ENCODE measurements at places on chromosomes 3 and 15.

DNA sequence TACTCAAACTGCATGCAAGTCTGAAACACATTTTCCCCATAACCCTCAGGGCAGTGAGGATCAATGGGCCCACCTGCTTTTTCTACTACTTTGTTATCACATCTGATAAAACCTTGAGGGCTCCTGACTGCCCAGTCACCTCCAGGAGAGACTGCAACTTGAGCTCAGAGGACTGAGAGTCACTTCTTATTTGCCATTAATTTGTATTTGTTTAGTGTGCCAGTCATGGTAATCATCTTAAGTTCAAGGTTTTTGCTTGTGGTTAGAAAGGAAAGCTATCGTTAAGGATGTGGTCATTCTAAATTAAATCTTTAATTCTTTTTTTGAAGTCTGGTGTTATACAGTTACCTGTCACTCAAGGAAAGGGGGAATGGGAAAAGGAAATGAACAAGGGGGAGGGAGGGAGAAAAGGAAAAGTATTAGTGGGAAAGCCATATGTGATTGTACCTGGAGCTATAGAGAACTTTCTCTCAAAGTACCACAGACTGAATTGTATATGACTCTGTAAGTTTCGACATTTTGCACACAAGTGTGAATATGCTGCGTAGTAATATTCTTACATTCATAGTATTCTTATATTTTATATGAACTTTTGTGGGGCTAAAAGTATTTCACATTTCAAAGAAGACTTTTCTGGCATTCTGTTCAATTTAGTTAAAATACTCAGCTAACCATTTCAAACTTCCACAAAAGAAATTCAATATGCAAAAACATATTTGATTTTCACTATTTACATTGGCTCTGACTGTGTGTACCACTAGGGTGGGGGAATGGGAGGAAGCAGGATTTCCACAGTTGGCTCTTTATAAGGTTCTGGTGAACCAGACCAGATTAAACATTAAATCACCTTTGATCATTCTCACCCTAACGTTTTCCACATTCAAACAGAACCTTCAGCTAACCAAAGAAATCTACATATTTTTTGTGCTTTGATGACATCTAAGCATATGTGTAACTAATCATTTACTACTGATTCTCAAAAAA lies 166.5 kb upstream of the ATP11B start:
- no peak for DNase-seq

DNA sequence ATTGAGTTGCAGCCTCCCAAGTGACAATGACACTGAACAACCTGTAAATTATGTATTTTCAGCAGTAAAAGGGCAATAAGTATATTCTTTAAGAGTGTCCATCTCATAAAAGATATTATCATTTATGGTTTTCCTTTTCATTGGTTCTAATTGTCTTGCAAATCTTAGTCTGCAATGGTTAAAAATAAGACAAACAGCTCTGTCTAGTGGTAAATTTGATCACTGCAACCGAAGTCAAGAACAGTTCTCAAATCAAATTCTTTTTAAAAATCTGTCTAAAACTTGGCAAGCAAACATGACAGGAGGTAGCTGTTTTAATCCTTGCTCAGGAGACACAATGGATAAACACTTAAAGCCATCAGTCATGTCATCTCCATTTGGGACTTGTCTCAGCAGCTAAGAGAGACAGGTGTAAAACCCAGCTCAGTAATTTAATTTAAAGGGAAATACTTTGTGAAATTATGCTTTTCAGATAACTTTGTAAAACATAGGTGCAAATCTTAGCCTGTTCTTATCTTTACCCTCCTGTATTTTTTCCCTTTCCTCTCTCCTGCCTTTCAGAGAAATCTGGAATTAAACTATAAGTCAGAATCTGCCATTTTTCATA lies 150.3 kb upstream of the ARHGEF26 start:
- no peak for DNase-seq

DNA sequence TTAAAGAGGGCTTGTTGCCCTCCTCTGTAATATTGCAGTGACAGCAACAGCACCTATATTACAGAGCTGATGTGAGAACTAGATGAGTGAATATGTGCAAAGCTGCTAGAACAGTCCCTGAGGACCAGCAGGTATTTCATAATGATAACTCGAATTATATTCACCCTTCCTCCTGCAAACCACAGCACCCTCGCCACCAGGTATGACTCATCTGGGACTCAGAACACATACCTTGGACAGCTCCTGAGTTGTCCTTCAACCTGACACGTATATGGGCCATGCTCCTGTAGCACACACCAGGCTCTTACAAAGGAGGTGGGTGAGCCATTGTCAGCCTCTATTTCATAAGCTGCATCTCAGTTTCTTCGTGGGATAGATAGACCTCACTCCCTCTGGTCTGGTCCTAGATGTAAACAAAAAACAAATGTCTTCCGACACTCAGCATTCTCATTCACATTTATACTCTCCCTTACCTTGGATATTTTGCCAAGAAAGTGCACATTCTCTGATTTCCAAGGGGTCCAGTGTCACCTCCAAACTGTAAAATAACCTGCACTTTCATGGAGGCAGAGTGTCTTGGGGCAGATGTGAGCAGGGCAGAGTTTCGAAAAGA lies 124.5 kb downstream of the TLE3 start:
- DNase-seq = no peak

GRCh38 chr3:54988838-54989630 lies 61.2 kb upstream of the LRTM1 start:
- DNase-seq = no peak

GRCh38 chr15:39682366-39682765 lies 100.3 kb downstream of the FSIP1 start:
- DNase-seq = no peak

DNA sequence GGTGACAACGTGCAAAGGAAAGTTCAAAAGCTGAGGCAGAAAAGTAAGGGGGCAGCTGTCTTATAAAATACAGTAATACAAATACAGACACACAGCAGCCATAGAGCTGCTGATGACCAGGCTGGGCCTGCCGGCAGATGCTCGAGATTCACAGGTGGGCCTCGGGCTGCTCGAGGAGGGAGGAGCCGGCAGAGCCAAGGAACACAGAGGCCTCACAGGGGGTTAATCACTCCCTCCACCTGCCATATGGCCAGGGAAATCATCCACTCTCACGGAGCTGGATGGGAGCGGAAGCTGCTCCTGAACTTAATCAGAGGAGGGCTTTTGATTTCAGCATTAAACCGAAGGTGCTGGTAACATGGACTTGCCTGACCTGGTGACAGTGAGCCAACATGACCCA lies 29.6 kb upstream of the MGLL start:
- DNase-seq = no peak

DNA sequence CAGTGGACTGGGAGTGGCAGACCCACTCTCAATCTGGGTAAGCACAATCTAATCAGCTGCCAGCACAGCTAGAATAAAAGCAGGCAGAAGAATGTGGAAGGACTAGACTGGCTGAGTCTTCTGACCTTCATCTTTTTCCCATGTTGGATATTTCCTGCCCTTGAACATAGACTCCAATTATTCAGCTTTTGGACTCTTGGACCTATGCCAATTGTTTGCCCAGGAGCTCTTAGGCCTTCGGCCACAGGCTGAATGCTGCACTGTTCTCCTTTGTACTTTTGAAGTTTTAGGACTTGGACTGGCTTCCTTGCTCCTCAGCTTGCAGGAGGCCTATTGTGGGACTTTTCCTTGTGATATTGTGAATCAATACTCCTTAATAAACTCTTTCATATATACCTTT lies 477.7 kb upstream of the ZNF385D start:
- DNase-seq = no peak

GRCh38 chr3:49707113-49707480 lies 12.4 kb downstream of the AMIGO3 start:
- no peak for DNase-seq

DNA sequence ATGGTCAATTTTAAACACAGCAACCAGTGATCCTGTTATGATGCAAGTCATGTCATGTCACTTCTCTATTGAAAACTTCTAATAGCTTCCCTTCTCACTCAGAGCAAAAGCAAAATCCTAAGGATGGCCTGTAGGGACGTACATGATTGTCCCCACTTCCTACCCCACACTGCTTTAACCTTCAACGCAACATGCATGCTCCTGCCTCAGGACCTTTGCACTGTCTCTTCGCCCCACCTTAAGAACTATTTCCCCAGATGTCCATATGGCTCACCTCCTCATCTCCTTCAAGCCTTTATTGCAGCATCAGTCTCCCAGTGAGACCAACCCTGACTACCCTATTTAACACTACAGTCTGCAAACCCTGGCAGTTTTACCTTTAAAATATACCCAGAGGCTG lies 214.1 kb upstream of the CHRM5 start:
- DNase-seq = no peak

DNA sequence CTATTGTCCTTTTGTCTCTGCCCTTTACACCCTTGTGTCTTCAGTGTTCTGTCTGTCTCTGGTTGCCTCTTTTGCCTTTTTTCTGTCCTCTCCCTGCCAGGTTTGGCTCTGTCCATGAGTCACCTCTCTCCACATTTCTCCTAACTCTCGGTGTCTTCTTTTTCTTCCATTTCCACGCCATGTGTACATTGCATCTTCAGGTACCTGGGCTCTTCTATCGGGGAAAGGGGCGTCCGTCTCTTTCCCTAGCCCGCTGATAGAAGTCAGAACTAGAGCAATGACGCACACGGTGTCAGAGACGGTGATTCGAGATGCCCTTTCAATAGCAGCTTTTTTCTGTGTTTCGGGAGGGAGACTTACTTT lies 641 bp downstream of the OPA1 start:
- DNase-seq = peak; percentile 1

DNA sequence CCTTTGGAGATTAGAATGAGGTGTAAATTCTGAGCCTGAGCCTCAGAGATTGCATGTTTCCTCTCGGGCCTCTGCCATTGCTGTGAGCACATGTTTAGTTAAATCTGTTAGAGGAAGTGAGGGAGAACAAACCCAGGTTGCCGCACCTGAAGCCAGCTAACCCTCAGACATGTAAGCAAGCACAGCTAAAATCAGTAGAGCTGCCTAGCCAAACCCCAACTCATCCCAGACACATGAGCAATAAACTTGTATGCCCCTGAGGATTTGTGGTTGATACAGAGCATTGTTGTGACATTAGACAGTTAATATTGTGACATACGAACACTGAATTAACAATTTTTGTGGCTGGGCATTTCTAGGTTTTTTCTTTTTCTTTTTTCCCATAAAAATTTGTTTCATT lies 41.9 kb downstream of the NMD3 start:
- DNase-seq = no peak

DNA sequence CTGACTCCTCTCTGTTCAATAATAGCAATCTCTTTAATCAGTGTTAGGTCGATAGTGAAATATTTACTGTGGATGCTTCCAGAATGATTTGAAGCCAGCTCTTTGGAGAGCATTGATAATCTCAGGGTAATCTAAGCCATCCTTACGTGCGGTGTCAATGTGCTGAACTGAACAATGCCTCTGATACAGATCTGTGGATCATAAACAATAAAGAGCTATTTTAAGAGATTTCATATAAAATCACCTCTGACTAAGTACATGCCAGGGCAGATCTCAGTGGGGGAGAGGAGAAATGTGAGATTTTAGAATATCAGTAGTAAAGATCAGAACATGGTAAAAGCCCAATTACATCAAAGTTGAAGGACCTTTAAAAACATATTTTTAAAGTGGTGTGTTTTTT lies 319.3 kb upstream of the GBE1 start:
- no peak for DNase-seq

DNA sequence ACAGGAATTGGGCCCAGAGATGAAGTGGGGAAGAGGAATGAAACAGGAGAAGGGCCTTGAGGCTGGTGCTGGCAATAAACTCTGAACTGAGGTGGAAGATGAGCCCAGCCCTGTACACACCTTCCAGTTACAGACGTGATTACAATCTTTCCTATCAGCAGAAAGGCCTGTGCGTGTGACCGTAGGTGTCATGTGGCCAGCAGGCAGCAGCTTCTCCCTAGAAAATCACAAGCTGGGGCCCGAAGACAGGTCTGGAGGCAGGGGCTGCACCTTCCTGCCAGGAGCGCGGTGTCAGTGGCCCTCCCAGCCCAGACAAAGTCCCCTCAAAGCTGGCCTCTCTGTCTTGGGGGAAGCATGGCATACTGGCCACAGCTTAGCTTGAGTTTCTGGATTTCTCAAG lies 16.7 kb upstream of the PIGZ start:
- no peak for DNase-seq

DNA sequence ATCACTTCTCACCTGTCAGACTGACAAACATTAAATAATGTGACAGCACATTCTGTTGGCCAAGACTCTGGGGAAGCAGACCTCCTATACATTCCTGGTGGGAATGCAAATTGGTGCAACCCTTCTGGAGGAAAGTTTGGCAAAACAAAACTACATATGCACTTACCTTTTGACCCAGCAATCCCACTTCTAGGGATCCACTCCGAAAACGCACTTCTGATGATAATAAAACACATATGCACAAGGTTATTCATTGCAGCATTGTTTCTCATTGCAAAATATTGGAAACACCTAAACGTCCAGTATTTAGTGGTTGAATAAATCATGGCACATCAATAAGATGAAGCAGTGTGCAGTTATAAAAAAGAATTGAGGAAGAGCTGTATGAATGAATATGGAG lies 145.5 kb upstream of the ABHD17C start:
- no peak for DNase-seq

DNA sequence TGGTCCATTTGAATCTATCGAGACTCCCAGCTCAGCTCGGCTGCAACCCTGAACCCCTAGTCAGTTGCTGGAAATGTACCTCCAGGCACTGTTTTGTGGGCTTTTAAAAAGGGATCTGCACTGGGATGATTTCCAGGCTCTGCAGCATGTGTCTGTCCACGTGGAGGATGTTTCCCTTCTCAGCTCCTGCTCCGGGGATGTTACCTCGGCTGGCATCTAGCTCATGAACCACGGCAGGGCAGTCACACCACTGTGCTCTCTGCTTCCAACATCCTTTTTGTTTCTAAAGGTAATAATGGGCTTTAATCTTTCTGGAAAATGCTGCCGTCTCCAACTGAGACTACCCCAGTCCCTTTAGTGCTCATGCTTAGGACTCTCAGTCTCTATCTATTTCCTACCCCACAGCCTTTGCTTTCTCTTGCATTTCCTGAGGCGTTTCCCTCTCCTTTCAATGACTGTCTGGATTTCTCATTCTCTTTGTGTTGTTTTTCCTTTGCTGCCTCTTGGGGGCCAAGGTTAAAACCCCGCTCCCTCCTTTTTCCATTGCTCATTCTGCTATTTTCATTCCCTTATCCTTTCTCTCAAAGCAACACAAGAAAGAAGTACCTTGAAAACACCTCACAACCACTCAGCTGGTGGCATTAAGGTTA lies 42.9 kb upstream of the AKAP13 start:
- no peak for DNase-seq

- DNase-seq = peak; percentile 23
Measured at GRCh38 chr3:172673210-172673679, 37.6 kb downstream of the NCEH1 start.

DNA sequence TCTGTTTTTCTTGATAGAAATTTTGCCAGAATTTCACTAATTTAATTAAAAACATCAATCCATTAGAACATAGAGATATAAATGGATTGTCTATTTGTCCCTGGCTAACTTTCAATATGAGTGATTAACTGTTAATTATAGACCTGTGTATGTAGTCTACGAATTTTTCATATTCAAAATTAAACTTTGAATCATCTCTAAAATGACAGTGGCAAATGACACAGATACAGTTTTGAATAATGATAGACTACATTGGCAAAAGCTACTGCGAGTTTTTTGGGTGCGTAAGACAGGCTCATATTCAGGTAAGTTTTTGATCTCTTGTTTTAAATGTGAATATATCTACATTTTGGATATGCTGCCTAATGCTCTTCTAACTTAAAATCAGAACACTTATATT lies 86.0 kb upstream of the TBC1D5 start:
- DNase-seq = no peak

All from activated CD4-positive, alpha-beta T cell treated with anti-CD3 and anti-CD28 coated beads, Interleukin-2, amount 50 U/mL, for 24 hours (primary cell).